Thoracic aorta (tissue), 2 donors: ENCODE measurements at places on chromosomes 12 and 14.

DNA sequence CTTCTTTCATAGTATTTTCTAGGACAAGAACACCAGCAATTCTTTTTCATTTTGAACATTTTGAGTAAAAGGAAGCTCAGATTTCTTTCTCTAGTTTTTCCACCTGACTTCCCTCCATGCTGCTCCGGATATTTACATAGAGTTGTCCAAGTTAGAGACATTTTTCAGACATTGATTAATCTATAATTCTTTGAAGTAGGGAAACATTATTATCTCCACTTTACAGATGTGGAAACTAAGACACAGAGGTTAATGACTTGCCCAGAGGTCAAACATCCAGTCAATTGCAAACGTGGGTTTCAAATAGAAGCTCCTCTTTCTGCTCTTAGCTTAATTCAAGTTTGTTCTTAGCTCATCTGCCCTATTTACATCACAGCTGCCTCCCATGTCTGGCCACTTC lies 138.3 kb downstream of the EGLN3 start:
- no peak for DNase-seq

DNA sequence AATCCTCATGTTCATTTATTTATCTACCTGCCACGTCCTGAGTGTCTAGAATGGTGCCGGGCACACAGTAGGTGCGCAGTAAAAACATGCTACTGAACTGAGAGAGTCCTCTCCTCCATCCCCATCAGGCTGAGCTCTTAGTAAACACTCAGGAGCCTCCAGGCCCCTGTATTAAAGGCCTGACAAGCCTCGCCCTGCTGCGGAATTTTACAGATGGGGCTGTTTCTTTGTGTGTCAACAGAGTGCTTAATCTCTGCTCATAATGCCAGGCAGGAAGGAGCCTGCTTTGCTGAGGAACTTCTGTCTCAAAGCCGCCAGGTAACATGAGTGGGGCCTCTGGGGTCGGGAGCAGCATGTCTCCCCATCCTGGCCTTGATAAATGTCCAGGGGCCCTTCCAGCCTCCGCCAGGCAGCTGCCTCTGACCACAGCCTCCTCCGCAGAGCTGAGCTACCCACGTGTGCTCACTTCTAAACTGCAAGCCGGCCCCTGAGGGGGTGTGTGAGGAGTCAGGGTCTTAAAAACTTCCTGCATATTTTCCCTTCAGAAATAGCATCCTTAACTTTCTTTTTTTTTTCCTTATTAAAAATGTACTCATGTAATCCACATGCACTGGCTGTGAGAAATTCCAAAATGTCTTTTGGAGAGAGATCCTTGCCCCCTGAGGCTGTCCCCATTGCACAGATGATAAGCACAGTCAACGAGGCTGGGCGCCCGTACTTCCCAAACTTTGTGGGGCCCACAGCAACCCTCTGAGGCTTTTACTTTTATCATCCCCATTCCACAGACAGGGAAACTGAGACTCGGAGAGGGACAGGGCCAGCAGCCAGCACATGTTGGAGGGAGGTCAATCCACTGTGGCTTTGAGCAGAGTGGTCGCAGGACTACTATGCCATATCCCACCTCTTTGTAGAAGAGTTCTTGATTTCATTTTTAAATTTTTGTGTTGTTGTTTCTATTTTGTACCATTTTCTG lies 116.0 kb upstream of the NCOR2 start:
- no peak for DNase-seq

- no peak for DNase-seq
Measured at GRCh38 chr14:22691171-22691570, 47.0 kb upstream of the OR6J1 start.

DNA sequence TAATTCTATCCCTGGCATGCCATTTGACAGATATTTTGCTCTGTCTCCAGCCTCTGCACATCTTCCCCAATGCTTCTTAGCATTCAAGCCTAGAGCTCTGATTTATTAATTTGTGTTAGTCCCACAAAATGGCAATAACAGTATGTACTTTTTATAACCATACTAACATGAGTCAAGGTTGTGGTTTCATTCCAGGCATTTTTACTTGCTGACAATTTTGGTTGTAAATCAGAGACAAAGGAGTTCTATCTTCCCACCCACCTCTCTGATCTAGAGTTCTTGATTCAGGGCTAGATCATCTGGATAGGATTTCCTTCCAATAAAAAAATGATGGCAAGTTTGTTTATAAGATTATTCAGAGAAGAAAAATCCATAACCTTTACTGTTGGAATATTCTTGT lies 18.5 kb upstream of the CISTR start:
- DNase-seq = no peak

- DNase-seq = no peak
Measured at GRCh38 chr12:10466311-10466710, 13.1 kb upstream of the KLRC1 start.

DNA sequence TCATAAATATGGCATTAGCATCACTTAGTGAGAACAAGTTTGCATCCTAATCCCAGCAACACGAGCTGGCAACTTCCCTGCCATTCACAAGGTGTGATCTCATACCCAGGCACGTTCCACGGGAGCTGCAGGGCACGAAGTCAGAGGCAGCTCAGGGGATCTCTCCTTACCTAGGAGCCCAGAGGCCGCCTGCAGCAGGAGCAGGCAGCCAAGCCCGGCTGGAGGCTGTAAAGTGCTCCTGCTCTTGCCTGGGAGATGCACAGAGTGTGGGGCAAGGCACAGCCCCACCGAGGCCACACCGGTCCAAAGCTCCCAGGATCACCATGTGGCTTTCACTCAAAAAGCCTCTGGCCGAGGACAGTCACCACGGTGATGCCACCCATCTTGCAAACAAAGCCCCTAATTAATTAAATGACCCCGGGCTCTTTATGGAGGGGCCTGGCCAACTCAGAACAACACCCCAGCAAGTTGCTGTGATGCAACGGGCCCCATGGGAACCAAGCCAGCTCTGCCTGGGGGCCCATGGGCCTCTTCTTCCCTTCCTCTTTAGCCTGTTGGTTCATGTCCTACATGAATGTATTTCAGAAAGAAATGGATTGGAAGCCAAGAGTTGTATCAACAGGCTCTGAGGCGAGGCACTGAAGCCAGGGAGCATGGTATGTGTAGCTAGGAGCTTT lies 26.5 kb downstream of the NUAK1 start:
- DNase-seq = no peak

- no peak for DNase-seq
Measured at GRCh38 chr14:70885343-70886022, 21.8 kb upstream of the PCNX1 start.

GRCh38 chr14:68211421-68211820 lies 391.8 kb downstream of the RAD51B start:
- no peak for DNase-seq

- no peak for DNase-seq
Measured at GRCh38 chr14:71371711-71372396, 464.6 kb downstream of the PCNX1 start.

DNA sequence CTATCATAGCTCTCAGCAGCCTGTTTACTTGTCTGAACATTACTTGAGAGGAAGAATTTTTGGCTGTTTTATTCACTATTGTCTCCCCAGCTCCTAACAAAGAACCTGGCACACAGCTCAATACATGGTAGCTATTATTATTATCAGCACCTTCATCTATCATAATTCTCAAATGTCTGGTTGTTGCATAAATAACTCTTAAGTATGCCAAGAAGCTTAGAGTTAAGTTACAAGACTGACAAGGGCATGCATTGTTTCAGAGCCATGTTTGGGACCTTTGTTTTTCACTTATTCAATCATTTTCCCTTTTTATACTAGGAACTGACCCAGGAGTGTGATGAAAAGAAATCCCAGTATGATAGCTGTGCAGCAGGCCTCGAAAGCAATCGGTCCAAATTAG lies 77.5 kb upstream of the ATP2A2 start:
- no peak for DNase-seq

DNA sequence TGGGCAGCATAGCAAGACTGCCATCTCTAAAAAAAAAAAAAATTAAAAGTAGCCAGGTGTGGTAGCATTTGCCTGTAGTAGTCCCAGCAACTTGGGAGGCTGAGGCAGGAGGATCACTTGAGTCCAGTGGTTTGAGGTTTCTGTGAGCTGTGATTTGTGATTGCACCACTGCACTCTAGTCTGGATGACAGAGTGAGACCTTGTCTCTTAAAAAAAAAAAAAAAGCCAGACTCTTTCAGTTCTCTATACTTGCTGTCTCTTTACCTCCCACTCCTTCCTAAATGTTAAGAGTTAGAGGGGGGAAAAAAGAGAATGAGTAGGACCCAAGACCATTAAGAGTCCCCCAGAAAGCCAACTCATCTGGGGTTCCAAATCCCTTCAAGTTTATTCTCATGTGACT lies 17.8 kb downstream of the EIF2S1 start:
- no peak for DNase-seq

DNA sequence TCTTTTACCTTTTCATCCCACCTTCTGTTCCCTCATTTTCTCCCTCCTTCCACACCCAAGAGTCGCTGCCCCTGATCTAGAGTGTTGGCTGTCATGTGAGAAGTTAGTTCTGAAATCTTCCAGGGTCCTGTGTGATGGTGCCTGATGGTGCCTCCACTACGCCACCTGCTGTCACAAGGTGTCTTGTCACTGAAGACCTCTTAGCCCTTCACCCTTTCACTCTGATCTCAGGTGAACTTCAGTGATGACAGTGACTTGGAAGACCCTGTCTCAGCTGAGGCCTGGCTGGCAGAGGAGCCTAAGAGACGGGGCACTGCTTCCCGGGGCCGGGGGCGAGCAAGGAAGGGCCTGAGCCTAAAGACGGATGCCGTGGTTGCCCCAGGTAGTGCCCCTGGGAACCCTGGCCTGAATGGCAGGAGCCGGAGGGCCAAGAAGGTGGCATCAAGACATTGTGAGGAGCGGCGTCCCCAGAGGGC lies 7.6 kb upstream of the PFDN5 start:
- no peak for DNase-seq

DNA sequence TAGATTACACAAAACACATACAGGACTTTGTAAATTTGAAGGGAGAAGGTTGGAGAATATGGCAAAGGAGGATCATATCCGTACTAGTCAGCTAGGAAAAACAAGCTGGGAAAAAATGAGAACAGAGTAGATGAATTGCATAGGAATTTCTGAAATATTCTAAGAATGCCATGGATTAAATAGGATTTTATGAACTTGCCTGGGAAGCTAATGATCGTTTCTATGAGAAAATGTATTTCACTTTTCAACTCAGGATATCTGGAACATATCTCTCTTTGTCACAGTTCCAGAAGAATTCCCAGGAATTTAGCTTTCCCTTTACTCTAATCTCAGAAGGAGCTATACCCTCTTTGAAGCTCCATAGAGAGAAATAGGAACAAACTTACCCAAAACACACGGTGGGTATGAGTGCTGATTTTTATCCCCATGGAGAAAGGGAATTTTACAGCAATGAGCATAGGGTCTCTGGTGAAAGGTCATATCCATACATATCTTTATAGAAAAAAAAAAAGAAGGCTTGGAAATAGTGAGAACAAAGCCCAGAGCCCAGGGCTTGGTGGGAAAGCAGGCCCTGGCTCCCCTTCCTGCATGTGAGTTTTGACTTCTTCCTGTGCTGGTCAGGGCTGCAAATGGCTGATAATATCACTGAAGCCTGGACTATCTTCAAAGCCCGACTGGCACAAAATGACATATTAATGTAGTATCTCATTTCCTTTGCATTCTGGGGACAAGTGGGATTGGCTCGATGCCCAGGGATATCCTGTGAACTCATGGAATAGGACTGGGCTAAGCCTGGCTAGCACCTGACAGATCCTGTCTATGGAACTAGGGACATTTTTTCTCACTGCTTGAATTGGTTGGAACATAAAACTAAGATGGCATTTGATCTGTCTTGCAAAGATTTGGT lies 136.3 kb downstream of the AEBP2 start:
- DNase-seq = no peak

DNA sequence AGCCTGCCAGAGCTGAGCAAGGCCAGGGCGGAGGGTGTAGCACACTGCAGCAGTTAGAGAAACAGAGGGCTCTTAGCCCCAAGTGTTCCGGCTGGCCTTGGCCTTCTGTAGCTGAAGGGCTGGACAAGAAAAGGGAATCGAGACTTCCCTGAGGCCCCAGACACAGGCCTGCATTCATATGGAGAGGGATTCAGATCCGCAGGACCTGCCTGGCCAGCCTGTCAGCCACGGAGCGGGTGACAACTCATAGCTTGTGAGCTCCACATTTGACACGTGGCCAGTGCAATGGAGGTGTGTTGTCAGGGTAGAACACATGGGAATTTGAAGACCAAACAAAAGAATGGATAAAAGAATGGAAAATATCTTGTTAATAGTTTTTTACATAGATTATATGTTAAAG lies 182.2 kb upstream of the GSC start:
- DNase-seq = no peak

DNA sequence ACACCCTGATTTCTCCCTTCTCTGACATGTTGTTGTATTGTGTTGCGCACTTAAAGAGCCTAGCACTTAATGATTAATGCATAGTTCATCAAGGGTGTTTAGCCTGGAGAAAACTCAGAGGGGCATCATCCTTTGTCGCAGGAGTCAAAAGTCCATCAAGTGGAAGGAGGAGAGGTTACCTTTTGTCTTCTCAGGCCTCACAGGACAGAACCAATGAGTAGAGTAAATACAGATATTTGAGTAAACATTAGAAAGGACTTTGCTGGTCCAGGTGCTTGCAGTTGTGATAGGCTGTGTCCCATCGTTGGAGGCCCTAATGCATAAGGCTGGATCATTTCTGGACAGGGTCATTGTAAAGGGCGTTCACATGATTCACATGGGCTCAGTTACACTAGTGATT lies 430.9 kb downstream of the PCNX1 start:
- no peak for DNase-seq

GRCh38 chr14:65808390-65808789 lies 395.9 kb downstream of the FUT8 start:
- no peak for DNase-seq

- DNase-seq = no peak
Measured at GRCh38 chr12:116713527-116713926, 24.3 kb downstream of the SPRING1 start.

DNA sequence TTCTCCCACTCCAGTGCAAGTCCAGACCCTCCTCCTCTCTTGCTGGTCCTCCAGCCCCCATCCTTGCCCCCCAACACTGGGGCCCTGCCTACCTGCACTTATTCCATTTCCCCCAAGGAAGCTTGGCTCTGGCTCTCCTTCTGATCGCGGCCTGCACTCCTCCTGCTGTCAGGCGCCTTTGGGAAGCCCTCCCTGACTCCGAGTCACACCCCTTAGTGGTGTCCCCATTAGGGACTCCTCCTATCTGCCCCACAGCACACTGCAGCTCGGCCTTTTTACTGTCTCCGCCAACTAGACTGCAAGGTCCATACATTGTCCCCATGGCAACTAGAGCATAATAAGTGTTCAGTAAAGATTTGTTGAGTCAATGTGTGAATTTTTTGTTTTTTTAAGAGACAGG lies 32.9 kb downstream of the FIGNL2 start:
- no peak for DNase-seq

- DNase-seq = no peak
Measured at GRCh38 chr12:96994900-96995299, 87.8 kb downstream of the NEDD1 start.

GRCh38 chr14:96285667-96286066 lies 29.7 kb downstream of the BDKRB1 start:
- DNase-seq = no peak

- DNase-seq = no peak
Measured at GRCh38 chr14:37329189-37330001, 131.7 kb downstream of the MIPOL1 start.

GRCh38 chr12:97005646-97006045 lies 98.6 kb downstream of the NEDD1 start:
- no peak for DNase-seq

GRCh38 chr12:4610481-4610880 lies 38.4 kb downstream of the AKAP3 start:
- DNase-seq = no peak

- DNase-seq = no peak
Measured at GRCh38 chr12:121653999-121654398, 15.5 kb downstream of the MORN3 start.

- DNase-seq = no peak
Measured at GRCh38 chr12:47004634-47005033, 74.8 kb upstream of the PCED1B start.
